ENCODE measurements at places on chromosomes 5 and 9.

GRCh38 chr9:117290856-117291622 lies 123.8 kb downstream of the ASTN2 start:
- DNase-seq, result no peak

DNA sequence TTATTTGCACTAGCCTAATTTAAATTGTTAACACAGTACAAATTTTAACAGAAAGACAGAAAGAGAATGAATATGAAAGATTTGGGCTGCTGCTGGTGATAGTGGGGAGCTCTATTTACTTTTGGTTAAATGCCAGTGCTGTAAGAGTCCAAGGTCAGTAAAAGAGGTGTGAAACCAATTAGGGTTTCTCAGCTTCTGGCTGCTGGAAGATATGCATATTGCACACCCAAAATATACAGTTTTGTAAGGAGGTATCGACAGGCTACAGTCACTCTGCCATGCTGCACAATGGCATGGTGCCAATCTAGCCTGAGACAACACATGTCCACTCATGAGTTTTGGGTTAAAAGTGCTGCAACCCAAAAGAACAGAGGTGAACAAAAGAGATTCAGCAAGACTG lies 79.3 kb downstream of the PPP2R2B start:
- no peak for DNase-seq

GRCh38 chr9:93976973-93977372 lies 21.8 kb upstream of the BARX1 start:
- DNase-seq, result no peak

- DNase-seq, result no peak
Measured at GRCh38 chr9:132094314-132094791, 14.7 kb upstream of the MED27 start.

GRCh38 chr9:121156263-121156731 lies 45.4 kb downstream of the RAB14 start:
- no peak for DNase-seq

DNA sequence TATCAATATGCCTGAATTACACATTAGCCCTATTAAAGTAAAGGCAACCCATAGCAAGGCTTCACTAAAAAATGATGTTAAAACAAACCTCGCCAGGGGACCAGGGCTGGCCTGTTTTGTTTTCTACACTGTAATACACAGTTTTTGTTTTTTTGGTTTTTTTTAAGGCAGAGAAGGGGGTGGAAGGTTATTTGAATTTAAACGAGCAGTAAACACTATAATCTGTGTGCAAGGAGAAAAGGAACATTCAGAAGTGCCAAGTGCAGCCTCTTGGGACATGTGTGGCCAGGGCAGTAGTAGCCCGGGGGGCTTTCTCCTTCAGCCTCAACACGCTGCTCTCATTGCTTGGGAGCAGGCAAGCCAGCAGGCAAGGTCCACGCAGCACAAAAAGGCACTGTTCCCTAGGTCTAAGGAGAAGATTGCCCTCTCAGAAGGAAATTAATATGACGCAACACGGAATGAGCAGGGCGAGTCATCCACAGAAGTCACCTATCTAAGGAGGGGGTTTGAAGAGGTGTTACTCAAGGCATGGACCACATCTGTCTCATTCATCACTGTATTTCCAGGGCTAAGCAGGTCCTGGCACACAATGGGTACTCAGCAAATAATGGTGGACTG lies 16.2 kb downstream of the SIL1 start:
- no peak for DNase-seq

All from hippocampal formation (tissue), 2 donors.